ENCODE measurements at places on chromosomes 11 and 22.
A peak's percentile ranks its signal among the peaks of the same experiment; 100 is the strongest.

- no peak for DNase-seq
These were observed 26.2 kb downstream of the SPATA19 start for GRCh38 chr11:133819114-133819513.

- DNase-seq: no peak
These were observed 227.0 kb downstream of the ADAMTS15 start for GRCh38 chr11:130675371-130675821.

DNA sequence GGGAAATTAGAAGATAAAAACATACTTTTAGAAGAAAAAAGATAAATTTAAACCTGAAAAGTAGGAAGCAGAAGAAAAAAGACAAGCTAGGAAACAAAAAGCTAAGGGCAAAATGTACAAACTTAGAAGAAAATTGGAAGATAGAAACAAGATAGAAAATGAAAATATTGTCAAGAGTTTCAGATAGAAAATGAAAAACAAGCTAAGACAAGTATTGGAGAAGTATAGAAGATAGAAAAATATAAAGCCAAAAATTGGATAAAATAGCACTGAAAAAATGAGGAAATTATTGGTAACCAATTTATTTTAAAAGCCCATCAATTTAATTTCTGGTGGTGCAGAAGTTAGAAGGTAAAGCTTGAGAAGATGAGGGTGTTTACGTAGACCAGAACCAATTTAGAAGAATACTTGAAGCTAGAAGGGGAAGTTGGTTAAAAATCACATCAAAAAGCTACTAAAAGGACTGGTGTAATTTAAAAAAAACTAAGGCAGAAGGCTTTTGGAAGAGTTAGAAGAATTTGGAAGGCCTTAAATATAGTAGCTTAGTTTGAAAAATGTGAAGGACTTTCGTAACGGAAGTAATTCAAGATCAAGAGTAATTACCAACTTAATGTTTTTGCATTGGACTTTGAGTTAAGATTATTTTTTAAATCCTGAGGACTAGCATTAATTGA lies 1.0 kb downstream of the MALAT1 start:
- no peak for DNase-seq

DNA sequence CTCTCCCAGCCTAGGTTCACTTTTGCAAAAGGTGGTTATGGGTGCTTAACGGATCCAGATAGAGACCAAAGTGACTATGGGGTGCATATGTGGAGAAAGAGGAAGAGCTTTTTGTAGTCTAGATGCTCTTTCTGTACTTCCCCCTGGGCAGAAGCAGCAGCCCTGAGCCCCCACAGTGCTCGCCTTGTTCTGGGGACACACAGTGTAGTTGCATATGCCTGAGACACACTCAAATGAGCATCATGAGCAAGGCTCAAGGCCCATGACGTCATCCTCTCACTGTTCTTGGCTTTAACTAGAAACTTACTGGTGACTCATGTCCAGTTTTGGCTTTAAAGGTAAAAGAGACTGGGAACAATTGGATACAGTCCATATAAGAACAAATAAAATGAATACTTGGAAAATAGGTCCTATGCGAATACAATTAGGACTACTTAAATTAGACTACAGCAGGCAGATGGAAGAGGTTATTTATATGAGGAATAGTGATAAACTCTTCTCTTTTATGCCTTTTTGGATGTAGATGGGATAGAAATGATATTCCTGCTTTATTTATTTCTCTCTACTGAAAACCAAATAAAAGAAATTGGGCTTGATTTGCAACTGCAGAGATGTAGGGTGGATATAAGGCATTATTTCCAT lies 20.1 kb upstream of the PEX26 start:
- DNase-seq: no peak

DNA sequence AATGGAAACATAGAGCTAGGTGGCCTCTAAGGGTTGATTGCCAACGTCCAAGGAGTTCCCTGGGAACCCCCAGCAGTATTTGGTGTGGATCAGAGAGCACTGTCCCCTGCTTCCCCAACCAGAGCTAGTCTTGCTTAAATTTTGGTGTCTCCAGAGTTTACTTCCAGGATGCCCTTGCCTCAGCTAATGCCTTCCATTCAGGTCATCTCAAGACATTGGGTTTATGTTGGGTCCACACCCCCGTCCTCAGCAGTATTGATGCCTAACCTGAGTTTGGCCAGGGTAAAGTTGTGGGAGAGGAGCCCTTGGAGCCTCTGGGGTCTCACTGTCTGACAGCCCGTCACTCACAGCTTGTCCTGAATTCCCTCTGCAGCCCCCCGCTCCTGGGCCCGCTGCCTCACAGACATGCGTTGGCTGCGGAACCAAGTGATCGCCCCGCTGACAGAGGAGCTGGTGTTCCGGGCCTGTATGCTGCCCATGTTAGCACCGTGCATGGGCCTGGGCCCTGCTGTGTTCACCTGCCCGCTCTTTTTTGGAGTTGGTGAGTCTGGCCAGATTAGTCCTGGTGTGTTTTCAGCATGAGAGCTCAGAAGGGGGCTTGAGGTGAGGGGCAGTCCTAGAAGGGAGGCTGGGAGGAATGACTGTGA lies 1.4 kb downstream of the RCE1 start:
- DNase-seq: no peak

DNA sequence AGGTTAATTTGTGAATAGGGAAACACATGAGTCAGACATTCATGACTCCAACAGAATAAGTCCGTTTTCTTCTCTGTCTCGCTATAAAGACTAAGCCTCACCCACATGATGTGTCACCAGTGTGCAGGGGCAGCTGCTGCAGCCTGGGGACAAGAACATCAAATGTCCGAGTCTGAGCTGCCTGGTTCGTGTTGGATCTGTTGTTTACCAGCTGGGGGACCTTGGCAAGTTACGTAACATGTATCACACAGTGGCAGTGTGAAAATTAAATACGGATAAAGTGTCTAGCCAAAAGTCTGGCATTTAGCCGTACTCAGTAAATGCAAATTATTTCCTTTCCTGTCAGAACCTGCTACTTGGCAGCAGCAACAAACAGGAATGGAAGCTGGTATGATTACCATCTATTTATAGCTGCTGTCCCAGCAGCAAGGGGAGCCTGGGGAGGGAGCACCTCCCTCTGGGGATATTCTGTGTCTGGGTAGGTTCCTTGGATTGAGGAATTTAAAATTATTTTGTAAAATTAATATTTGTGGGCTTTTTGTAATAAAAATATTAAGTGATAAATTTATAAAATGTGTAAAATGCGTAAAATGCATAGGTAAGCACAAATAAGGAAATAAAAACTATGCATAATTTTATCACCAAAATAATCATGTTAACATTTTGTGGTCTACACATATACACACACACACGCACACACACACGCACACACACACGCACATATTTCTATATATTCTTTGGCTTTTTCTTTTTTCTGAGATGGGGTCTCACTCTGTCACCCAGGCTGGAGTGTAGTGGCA lies 1.3 kb upstream of the CLDN25 start:
- no peak for DNase-seq

- no peak for DNase-seq
These were observed 382.1 kb downstream of the MN1 start for GRCh38 chr22:27419473-27419872.

GRCh38 chr11:63834535-63835157 lies 4.3 kb upstream of the MARK2 start:
- DNase-seq: no peak

DNA sequence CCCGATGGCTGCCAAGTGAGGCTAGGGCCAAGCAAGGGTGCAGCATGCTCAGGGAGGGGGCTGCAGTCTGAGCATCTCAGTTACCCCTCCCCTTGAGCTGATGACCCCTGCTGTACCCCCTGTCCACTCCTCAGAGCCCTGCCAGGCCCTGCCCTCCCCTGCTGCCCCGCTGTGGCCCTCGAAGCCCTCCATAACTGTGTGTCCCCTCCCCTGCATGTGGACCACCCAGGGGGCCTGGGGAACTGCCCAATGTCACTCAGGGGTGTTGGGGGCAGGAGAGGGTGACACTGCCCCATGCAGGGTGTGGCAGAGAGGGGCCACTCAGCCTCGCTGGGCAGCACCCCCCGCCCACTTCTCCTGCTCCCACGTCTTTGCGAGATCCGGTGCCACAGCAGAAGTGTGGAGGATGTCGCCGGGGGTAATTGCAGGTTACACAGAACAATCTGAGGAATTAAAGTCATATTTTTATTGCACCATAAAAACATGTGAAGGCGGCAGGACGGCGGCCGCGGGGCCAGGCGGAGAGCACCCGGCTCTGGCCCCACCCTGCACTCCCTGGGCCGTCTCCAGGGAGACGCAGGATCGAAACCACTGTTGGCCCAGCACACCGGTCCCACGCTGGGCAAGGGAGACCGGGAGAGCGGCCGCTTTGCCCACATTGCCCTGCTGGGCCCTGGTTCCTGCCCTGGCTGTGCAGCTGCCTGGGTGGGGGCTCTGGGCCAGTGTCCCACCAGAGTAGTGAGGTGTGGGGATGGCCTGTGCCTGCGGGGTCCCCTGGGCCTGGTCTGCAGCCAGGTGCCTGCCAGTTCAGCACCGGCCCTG lies 18.7 kb upstream of the GNB1L start:
- no peak for DNase-seq

GRCh38 chr11:122165607-122166371 lies 49.8 kb upstream of the BLID start:
- no peak for DNase-seq

GRCh38 chr11:101686514-101686913 lies 102.7 kb upstream of the TRPC6 start:
- no peak for DNase-seq

DNA sequence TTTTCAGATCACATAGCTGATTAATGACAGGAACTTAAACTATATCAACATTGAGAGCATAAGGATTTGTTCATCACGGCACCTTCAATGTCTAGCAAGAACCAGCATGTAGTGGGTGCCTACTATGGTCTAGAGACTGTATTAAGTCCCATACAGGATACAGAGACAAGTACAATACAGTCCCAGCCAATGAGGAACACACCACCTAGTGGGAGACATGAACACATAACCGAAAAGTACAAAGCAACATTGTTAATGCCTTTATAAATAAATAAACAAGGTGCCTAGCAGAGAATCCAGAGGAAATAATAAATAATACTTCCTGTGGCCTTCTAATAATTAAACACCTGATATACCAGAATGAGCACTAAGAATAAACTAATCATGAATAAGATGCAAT lies 87.7 kb upstream of the OPCML start:
- DNase-seq: no peak

DNA sequence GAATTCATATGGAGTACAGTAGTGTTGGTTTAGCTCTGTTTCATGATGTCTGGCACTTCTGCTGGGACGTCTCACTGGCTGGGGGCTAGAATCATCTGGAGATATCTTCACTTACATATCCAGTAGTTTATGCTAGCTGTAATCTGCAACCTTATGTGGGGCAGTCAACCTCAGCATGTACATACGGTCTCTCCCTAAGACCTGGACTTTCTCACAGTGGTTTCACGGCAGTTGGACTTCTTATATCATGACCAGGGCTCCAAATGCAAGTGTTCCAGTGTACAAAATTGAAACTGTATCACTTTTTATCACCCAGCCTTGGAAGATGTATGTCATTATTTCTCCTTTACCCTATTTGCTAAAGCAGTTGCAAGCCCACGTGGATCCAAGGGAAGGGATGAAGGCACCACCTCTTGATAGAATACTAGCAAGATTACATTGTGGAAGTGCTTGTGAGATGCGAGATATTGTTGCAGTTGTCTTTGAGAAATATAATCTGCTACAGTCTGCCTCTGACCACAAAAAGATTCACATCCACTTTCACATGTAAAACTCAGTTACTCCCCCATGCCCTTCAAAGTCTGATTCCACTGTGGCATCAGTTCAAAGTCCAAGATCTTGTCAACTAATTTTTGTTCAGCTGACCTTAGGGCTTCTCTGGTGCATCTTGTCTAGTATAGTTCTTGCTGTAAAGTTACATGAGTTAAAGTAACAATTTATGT lies 316.6 kb upstream of the NCAM1 start:
- DNase-seq: peak; percentile 14

DNA sequence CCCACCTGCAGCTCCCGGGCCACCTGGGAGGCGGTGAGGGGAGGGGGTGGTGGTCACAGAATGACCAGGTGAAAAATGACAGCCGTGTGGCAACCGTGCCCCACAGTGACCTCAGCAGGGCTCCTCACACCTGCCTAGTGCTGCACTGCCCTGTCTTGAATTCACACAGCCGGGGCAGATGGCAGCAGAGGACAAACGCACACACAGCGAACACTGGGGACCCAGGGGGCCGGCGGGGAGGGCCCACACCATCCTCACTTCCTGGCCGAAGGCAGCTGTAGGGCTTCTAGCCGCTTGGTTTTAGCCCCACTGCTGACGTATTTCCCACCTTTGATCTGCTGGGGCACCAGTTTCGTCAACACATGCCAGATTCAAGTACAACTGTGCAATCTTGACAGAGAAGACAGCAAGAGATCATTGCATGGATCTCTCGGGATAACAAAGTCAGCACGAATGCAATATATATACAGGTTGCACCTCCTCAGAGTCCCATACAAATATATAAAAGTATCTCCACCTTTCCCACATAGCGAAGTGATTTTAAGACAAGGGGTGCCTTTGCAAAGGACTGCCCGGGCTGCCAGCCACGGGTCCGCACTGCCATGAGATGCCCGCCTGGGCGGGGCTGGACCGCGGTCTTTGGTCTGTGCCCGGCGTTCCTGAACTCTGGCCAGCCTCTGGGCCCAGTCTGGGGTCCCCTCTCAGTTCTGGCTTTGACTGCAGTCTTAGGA lies 26.9 kb downstream of the TRMU start:
- no peak for DNase-seq

DNA sequence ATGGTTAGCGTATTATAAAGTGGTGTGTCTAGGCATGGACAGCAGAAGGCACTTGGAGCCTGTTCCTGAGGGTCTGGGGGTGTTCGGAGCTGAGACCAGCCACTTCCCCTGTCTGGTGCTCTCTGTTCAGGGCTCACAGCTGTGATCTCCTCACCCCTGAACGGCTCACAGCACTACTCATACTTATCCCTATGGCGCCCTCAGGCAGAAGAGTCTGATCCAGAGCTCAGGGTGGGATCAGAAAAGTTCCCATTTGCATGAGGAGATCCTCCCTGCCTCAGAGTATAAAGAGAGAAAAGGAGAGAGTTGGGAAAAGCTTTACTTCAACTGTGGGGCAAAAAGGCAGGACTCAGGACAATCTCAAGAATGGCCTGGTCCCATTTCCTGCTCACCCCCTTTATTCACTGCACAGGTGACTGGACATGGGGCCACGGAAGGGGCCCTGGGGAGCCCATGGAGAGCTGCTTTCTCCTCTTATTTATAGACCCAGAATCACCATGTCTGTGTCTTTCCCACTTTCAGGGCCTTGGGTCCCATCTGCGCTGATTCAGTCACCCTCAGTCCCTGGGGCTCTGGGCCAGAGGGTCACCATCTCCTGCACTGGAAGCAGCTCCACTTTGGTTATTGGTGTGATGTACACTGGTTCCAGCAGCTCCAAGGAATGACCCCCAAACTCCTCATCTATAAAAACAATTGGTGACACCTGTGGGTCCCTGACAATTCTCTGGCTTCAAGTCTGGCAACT lies 97.0 kb upstream of the TOP3B start:
- DNase-seq: no peak

DNA sequence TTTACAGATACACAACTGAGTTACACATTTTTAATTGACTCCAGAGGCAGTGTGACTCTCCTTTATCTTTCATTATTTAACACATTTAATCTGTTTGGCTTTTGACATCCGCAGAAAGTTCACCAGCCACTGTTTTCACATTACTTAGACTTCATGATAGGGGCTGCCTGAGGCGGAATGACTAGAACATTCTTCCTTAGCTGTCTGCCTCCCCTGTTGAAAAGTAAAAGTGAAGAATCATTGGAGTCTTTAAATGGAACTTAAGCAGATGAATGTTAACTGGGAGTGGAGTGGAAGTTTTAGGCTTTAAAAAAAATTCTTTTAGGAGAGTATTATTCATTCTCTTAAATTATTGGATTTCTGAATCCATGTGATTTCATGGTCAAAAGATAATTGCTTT lies 229.2 kb upstream of the MTNR1B start:
- DNase-seq: no peak
